ENCODE measurements at places on chromosomes 13 and 19.

DNA sequence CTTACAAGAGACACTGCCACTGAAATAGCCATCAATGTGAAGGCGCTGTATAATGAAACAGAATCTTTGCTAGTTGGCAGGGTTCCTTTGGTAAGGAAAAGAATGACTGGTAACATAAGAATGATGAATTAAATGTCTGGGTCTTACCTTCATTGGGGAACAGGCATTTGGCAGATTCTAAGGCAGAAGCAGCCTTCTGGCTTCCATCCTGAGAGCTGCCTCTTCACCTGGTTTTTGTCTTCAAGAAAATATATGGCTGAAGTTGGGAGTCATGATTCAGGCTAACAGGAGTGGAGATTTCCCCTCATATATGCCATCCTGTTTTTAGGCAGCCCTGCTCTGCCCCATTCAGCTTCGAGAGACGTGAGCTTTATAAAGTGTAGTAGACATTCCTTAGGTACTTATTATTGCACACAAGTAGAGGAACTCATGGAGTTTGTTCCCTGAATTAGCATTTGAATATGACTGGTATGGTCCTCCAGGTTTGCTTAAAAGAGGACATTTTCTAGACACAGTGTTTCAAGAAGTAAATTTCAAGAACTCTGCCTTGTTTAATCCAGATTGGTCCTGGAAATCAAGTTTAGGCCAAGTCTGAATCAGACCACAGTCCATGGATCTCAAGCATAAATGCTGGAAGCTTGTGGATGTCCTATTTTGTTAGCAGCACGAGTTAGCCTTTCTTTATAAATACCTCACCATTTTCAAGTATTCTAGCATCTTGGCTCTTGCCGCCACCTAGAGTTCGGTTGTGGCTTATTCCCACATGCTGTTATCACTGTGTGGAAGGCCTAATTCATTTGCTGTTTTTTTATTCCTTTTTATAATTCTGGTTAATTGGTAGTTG, 56.2 kb upstream of the AKAP11 start:
- DNase-seq: peak; percentile 66

- no peak for DNase-seq
Measured at GRCh38 chr19:33700408-33701013, 78.8 kb downstream of the CHST8 start.

GRCh38 chr19:48660852-48661710, 11.7 kb downstream of the NTN5 start:
- DNase-seq: peak; percentile 94

GRCh38 chr13:37381502-37381901, 217.1 kb downstream of the POSTN start:
- DNase-seq: no peak

DNA sequence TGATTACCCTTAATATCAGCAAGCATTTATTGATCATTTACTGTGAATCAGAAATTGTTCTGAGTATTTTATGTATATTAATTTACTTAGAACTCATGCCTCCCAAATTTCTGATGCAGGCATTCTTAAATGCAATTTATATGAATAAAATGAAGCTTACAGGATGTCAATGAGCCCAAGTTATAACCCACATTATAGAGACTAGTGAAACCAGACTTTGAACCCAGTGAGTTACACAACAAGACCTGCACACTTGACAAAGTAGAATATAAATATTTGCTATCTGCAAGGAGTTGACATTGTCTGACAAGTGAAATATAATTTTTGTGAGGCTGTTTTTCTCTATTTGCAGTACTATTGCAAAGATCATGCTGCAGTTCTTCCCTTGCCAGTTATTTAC, 656.0 kb downstream of the GPC5 start:
- no peak for DNase-seq

DNA sequence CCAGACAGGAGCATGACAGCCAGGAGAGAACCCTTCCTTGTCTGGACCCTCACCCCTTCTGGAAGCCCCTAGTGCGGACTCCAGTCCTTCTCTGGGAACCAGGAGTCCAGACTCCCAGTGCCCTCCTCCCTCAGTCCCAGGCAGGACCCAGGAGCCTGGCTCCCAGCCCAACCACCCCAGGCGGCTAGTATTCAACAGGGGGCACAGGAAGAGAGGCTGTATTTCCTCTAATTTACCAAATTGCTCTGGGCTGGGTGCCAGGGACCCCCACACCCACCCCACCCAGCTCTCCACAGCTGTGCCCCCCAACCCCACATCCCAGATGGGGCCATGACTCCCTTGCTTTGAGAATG, 3.3 kb downstream of the GRIN2D start:
- no peak for DNase-seq

DNA sequence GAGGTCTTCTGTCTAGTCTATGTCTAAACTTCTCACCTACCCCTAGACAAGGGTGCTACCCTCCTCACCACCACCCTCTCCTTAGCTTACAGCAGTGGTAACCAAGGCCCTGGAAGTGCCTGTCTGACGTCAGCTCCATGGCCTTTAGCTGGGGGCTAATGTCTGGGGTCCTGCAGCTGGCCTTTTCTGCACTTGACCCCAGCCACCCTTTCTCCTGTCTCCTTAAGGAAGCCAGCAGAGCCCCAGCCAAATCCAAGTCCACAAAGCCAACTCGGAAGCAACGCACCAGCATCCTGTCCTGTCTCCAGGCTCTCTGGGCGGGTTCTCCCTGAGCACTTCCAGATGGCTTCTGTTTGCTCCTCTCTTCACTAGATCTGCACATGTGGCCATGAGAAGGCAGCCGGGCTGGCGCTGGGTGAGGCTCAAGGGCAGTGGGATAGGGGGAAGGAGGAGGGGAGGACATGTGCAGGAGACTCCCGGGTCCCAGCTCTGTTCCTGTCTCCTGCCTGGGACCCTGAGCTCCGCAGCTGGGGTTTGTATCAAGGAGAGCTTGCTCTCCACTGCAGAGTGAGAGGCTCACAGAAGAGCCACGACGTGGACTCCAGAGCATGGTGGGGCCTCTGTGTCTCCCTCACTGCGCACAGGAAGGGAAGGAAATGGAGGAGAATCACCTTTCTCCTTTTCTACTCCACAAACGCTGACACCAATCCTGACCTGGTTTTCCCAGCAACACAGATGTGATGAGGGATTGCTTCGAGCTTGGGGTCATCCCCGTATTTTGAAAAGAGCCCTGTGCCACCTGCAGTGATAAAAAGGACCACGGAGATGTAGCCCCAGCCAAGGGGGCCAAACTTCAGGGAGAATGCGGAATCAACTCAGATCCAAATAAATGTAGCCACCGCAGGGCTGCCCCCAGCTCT, 204.2 kb downstream of the USP12 start:
- peak; percentile 42 for DNase-seq

GRCh38 chr13:45300190-45300985, 40.6 kb downstream of the TPT1 start:
- DNase-seq: no peak

DNA sequence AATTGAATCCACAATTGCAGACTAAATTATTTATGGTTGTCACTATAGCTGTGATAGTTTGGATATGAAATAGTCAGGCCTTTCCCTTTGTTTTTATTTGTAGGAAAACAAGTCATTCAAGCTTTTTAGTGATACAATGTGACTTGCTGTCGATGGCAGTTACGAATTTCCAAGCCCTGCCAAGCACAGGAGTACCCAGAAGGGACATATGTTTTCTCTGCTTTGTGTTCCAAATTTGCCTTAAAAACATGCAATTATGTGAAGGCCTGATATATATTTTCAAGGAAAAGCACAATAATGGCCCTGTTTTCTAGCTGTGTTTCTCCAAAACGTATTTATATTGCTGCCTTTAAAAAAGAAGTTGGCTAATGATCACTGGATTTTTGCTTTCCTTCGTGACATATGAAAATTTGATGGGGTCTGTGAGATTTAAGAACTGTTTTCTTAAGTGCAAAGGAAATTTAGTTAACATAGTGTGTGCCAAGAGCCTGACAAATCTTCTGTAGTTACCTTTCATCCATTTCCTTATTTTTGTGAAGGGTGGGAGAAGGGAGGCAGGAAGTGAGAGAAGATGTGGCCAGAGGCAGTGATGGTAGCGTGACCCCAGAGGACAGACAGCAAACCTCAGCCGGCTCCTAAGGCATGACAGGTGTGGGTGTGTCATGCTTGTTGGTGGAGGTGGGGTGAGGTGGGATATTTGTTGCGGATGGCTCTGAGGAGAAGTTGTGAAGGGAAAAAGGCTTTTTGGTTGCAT, 79.6 kb downstream of the TEX26 start:
- no peak for DNase-seq
